ENCODE measurements at places on chromosomes 3 and 15.

- no peak for DNase-seq
These were observed 59.9 kb upstream of the CORO2B start for GRCh38 chr15:68518785-68519430.

GRCh38 chr3:126025116-126025729 lies 56.2 kb downstream of the ROPN1B start:
- DNase-seq, result no peak

DNA sequence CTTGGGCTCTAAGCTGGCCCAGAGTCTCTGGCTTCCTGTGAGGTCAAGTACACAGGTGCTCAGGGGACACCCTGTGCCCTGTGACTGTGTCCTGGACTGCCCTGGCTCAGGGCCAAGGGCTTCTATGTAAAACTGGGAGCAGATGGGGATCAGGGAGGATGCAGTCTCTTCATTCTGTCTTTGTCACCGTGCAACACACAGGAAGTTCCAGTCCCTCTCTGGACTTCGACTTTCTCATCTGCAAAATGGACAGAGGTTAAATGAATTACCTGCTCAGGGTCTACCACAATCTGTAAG lies 61.9 kb upstream of the TLE3 start:
- DNase-seq, result no peak

DNA sequence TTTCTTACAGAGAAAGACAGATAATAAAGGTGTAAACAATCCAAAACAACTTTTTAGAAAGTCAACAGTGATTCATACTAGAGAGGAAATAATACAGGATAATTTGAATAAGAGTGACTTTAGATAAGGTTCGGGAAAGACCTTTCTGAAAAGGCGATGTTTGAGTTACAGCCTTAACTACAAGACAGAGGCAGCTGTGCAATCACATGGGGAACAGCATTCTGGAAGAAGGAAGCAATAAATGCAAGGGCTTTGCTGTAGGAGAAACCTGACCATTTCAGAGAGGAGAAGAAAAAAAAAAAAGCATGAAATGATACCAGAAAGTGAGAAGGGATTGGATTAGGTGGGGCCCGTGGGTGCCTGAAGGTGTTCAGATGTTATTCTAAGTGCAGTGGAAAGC lies 200.6 kb upstream of the ATP11B start:
- no peak for DNase-seq

- no peak for DNase-seq
These were observed 7.5 kb upstream of the APOD start for GRCh38 chr3:195591220-195591619.

DNA sequence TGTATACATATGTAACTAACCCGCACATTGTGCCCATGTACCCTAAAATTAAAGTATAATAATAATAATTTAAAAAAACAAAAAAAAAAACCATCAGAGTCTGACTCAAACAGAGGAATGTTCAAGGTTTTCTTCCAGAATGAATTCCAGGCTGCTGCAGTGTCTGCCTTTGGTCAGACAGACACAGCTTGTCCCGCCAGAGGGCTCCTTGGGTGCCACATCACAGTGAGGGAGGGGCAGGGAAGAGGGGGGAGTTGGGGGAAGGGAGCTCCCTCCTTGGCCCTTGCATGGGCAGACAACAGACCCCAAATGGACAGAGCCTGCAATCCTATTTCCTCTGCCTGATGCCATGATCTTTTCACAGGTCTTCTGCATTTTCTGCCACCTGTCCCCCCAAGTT lies 36.5 kb downstream of the ITGB5 start:
- no peak for DNase-seq

- DNase-seq, result no peak
These were observed 13.0 kb upstream of the CACNA2D2 start for GRCh38 chr3:50516440-50516871.

GRCh38 chr3:23595851-23596250 lies 209.9 kb upstream of the UBE2E1 start:
- DNase-seq, result no peak

GRCh38 chr3:48897460-48898376 lies 964 bp downstream of the SLC25A20 start:
- DNase-seq, result no peak

DNA sequence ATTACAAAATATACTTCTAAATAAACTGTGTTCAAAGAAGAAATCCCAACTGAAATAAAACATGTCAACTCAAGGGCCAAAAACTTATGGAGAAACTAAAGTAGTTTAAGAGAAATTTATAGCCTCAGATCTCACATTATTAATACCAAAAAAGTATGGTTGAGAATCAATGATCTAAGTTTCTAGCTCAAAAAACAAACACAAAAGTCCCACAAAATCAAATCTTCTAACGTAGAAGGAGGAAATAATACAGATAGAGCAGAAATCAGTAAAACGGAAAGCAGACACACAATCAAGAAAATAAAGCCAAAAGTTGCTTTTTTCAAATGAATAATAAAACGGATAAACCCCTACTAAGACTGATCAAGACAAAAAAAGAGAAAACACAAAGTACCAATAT lies 2.9 kb downstream of the SUSD5 start:
- DNase-seq, result no peak

GRCh38 chr15:69804786-69805185 lies 292.9 kb downstream of the TLE3 start:
- no peak for DNase-seq

GRCh38 chr15:98000249-98001203 lies 40.0 kb downstream of the ARRDC4 start:
- no peak for DNase-seq

DNA sequence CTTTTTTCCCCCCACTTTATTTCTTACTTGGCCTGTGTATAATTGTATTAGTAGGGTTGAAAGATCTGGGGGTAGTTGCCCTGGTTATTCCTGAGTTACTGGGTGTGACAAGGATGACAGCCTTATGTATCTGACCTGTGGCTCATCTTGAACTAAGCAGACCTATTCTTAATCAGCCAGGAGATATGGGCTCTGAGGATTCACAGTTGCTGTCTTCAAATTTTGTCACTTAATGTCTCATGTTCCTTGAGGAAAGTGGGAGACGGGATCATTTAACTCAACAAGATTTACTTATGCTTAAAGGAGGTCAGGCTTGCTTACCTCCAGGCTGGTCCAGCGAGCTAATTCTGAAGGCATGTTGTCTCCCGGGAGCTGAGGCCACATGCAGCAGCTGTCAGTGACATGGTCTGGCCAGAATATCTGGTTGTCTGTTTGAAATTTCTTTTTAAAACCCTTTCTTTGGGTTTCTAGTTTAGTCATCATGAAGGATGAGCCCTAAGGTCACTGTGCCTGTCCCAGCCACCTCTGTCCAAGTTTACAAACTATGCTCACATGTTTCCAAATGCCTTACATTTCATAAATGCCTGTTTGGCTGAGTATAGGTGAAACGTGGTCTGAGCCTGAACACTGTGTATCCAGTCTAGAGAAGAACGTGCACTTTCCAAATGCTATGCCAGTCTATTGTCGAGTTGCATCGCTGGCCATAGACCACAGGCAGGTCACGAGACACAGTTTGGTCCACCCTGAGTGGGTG lies 26.8 kb downstream of the LRTM1 start:
- no peak for DNase-seq

DNA sequence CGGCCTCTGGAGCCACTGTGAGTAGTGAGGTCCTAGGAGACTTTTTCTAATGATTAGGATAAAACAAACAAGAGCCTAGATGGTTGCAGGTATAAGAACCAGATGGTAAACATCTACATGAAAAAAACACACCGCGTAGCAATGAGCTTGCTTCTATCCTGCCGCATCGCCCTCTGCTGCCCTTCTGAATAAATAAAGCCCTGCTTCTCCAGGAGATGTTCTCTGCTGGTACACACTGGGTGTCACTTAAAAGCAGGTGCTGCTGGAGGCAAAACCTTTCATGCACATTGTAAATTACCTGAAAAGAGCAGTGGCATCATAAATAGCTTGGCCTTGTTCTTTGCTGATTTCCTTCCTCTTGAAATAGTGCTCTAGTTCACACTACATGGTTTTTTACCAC lies 164.4 kb upstream of the TOPAZ1 start:
- no peak for DNase-seq

DNA sequence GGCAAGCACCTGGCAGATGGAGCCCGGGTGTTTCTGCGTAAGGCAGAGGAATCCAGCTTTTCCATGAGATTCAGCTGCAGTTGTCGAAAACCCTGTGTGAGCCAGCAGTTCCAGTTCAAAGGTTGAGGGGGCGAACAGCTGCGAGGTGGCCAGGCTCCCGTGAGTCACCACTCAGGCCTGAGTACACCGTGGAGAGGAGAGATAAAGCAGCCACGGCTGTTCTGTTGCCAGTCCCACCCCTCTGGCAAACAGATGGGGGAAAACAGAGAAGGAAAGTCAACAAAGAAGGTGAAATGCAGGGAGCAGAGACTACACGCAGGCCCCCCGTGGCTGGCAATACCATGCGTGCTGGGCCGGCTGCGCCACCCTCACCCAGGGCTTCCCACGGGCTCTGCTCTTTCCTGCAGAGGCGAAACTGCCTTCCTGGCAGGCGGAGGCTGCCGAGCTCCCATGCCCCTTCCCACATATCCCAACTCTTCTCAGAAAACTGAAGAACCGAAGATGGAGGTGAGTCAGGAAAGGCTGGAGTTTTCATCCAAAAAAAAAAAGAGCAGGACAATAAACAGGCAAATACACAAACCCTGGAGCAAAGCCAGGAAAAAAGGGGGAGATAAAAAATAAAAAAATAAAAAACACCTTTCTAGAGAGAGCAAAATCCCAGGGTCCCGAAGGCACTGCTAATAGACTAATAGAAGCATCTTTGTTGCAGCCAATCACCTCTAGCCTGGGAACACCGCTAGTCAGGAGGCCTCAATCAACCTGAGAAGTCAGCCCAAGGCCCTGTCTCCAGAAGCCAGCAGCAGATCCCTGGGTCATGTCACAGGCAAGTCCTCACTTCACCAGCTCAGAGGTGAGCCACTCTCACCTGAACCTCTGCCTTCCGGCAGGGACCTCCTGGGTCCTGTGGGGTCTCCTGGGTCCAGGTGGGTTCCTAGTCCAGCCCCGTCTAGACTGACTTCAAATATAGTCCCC lies 37.7 kb downstream of the FAM174B start:
- DNase-seq, result no peak

DNA sequence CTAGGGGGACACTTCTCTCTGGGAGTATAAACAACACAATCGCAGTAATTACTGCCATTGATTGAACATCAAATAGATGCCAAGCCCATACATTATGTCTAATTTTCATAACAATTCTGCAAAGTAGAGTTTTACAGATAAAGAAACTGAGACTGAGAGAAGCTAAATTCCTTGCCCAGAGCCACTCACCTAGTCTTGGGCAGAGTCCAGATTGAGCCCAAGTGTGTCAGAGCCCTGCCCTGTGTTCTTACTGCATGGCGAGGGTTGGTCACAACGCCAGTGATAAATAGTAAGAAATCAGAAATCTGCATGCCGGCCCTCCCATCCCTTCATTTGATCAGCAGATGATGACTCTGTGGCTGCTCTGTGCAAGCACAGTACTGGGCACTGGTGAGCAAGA lies 106.3 kb downstream of the C3orf70 start:
- DNase-seq, result no peak

GRCh38 chr3:127587876-127588275 lies 2.7 kb downstream of the TPRA1 start:
- no peak for DNase-seq

DNA sequence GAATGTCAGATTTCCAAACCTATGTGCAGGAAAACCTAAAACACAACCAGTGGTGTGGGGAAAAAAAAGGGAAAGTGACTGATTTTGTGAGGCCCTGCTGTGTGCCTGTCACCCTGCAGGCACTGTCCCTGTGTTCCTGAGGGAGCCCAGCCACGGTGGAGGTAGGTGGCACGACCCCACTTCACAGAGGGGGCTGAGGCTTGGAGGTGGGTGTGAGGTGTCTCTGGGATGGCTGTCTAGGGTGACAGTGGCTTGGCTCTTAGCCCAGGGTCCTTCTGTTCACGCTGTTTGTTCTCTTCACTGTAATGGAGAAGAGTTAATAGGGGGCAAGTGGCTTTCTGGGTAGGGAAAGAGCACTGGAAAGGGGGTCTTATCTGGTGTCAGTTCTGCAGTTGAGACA lies 22.6 kb downstream of the RASGRF1 start:
- no peak for DNase-seq

GRCh38 chr3:170301405-170301804 lies 56.1 kb upstream of the SKIL start:
- DNase-seq, result no peak

DNA sequence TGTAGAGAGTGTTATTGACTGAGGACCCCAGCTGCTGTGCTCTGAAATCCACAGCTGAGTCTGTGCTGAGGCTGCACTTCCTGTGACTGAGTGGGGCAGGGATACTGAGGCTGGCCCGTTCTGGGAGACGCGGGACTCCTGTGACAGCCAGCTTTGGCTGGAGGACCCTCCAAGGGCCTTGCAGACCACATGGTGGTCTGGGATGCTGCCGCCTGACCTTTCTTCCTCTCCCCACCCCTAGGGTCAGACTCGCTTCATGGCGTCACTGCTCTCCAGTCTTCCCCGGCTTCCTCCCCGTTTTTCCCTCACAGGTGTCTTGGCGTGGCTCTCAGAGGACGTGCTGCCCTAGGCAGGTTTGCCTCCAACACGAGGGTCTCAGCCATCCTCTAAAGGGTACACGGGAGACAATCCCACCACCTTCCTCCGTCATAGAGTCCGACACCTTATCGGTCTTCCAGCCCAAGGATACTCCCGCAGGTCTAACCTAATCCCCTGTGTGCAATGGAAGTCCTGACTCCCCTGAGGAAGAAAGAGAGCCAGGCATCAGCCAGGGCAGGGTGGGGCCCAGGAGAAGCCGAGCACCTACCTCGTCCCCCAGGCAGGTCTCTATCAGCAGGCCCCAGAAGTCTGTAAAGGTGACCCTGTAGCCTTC lies 19.9 kb upstream of the EHD4 start:
- no peak for DNase-seq

DNA sequence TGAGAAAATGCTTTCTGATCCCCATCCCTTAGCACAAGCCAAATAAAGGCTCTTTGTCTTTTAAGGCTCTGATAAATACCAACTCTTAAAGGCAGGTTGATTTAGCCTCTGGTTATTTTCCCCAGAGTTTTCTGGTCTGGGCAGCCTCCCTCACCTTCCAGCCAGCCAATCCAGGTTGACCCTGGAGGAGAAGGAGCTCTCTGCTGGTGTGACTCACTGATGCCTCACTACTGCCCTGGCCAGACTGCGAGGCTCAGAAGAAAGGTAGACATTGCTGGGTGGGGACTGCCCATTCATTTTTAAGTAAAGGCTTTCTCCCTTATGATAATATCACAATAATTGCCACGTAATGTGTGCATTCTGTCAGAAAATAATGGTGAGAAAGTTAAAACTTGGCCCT lies 37.1 kb downstream of the SLCO3A1 start:
- DNase-seq, result no peak

DNA sequence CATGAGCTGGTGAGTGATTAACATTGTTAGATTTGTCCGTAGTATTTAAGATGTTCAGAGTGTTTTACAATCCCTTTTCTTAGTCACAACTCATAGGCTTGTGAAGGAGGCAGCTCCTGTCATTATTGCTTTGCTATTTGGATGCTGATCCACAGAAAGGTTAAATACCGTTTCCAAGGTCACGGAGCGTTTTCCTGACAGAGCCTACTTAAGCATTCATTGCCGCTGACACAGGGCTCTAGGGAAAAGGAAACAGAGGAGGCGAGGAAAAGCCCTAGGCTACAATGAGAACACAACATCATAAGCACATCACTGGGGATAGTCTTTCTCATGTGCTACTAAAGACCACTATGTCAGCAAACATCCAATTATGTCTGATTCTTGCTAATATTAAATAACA lies 38.5 kb upstream of the CPB1 start:
- DNase-seq, result no peak

GRCh38 chr3:29099775-29100174 lies 181.1 kb upstream of the RBMS3 start:
- DNase-seq, result no peak
